ENCODE measurements at places on chromosomes 6 and 20.

DNA sequence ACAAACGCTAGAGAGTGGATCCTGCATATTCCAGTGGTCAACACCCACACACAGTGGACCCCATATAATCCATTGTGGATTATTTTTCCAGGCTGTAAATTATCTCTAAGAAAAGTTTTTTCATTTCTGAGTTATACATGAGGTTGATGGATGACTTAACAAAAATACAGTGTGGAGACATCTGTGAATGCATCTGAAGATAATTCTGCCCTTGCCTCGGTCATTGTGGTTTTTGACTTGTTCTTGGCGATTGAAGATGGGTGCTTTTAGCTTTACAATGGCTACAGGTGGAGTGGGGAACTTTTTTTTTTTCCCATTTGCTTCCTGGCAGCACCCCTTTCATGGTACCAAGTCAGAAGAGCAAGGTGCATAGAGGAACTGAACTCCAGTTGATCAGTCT, 242.7 kb downstream of the MYLK4 start:
- DNase-seq = no peak

- no peak for DNase-seq
These were observed 173.9 kb downstream of the LMBRD1 start for GRCh38 chr6:69622924-69623323.

GRCh38 chr6:43926634-43927531, 156.9 kb downstream of the VEGFA start:
- peak; percentile 53 for DNase-seq

- DNase-seq = no peak
These were observed 126.8 kb downstream of the SNX5 start for GRCh38 chr20:17841751-17842215.

DNA sequence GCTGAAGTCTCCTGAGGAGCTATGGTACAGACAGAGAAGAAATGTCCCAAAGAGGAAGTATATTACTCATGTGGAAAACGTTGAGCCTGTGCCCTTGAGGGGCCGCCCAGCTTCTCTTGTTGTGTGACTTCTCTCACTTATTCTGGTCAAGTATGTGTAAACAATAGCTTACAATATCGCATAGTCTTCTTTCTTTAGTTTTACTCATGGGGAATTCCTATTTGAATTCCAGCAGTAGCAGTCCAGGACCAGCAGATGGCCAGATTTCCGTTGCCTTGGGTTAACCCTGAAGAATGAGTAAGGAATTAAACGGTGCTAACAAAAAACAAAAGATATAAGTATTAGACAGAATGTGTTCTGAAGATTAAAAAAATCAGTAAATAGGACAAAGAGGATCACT, 522.0 kb upstream of the GJE1 start:
- no peak for DNase-seq

- DNase-seq = no peak
These were observed 109.5 kb upstream of the CD93 start for GRCh38 chr20:23195636-23196035.

- no peak for DNase-seq
These were observed 11.6 kb downstream of the TMEM30A start for GRCh38 chr6:75273009-75273408.

- no peak for DNase-seq
These were observed 10.8 kb downstream of the TRIM26 start for GRCh38 chr6:30202366-30202765.

DNA sequence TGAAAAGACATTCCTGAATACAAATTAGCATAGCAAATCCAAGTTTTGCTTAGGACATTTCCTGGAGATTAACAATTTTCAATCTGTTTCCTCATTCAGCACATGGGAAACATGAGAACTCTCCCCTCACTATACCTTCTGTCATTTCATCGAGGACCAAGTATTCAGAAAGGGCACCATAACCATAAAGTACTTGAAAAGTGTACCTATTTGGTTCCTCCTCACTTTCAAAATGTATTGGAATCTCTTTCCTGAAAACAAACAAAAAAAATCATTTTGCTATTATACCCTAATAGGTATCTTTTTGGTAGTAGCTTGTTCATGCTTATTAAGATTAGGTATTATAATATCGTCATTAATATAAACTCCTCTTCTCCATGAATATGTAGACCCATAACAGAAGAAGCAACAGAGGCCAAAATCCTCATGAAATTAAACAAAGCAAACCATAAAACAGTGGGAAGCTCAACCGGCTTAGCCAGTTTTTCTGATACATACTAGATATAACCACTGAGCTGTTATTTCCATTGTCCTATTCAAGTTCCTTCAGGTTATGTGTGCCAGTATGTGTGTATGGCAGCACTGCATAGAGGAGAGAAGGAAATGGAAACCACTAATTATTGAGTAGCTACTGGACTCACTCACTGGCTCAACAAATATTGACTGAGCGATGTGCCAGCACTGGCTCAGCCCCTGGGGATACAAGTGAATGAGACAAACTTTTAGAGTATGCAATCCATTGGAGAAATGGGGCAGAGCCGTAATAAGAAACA, 274.0 kb downstream of the MAFB start:
- no peak for DNase-seq

GRCh38 chr6:5752391-5752680, 254.4 kb downstream of the NRN1 start:
- DNase-seq = peak; percentile 52

GRCh38 chr6:106536851-106537250, 92.4 kb downstream of the RTN4IP1 start:
- no peak for DNase-seq

DNA sequence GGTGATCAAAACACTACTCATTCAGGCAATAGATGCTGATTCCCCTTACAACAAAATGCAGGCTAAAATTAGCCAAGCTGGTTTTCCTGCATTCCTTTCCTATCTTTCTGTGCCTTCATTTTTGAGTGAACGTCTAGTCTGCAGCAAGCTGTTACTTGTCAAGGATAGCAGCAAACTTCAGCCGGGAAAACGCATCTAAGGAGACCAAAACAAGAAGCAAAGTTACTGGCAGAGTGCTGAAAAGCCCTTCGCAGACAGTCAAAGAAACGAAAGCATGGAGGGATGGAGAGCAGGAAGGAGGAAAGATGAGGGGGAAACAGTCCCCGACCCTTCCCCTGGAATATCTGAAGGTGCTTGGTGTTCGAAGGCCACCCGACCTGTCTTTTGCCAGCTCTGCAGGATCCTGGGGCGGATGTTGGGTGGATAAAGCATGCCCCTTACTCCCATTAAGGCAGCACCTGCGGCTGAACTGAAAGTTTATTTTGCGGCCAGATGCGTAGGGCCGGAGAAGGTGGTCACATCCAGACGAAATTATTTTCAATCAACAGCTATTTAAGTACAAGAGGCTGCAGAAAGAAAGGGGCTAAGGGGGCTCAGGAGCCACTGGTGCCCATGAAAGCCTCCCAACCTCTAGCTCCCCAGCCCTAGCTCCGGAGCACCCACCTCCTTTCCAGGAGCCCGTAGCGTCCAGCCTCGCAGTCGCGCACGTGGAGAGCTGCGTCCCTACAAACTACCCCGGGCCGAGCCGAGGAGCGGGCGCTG, 538 bp downstream of the FERMT1 start:
- DNase-seq = no peak

DNA sequence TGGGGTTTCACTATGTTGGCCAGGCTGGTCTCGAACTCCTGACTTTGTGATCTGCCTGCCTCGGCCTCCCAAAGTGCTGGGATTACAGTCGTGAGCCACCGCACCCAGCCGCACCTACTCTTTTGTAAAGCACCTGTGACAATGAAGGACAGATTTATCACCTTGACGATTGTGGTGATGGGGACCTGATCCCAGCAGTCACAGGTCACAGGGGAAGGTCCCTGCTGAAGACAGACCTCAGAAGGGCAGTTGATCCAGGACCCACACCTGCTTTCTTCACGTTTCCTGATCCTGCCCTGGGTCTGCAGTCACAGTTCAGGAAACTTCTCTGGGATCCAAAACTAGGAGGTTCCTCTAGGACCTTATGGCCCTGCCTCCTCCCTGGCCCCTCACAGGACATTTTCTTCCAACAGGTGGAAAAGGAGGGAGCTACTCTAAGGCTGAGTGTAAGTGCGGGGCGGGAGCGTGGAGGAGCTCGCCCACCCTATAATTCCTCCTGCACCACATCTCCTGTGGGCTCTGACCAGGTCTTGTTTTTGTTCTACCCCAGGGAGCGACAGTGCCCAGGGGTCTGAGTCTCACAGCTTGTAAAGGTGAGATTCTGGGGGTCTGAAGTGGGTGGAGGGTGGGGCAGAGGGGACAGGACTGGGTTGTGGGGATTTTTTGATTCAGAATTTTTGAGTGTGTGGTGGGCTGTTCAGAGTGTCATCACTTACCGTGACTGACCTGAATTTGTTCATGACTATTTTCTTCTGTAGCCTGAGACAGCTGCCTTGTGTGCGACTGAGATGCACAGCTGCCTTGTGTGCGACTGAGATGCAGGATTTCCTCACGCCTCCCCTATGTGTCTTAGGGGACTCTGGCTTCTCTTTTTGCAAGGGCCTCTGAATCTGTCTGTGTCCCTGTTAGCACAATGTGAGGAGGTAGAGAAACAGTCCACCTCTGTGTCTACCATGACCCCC, 3.0 kb downstream of the HLA-E start:
- DNase-seq = no peak

DNA sequence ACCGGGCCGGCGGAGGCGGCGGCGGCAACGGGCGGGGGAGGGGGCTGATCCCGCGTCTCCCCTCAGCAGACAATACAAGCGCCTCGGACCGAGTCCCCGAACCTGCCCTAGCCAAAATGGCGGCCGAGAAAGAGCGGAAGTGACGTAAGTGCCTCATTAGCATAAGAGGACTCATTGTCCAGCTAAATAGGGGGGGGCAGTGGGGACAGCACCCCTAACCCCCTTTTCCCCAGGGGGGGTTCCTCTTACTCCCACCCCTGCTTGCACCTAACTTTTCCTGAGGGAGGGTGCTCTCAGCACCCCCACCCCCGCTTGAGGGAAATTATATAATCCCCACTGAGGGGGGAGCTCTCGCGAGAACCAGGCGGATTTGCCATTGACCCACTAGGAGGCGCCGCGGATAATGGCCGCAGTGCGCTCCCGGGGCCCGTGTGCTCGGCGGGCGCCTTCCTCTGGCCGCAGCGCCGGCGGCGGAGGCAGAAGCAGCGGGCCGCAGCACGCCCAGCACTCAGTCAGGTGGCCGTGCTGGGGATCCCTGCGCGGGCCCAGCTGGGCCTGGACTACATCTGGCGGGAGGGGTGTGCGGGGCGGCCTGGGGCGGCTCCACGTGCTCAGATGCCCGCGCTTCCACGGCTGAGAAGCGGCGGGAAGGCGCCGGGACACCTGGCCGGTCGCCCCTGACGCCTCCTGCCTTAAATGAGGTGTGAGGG, at the start of gene ADNP:
Gene ADNP, minus strand, starts transcription at position 132 of the 710 bp plus-strand sequence. CDS start 27,441 bp downstream, outside the sequence.
- peak; percentile 97 for DNase-seq

DNA sequence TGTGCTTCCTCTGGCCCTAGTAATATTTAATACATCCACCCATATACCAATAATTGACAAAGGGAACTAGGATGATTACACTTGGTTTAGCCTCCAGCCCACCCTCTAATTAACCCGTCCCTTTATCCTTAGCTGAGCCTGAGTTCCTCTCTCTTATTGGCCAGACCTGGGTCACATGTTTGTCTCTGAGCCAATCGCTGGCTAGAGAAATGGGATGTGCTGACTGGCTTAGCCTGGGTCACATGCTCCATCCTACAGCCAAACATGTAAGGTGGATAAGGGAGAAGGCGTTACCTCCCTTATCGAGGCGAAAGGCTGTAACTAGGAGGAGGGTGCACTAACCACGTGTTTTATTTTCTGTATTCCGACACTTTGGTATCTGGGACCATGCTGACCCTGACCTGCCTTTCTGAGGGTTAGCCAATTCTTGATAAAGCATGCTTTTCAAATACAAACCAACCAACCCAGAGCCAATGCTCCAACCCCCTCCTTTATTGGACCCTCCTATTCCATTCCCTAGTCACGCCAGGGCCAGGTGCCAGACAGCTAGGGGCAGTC, 262.7 kb downstream of the PREX1 start:
- no peak for DNase-seq

DNA sequence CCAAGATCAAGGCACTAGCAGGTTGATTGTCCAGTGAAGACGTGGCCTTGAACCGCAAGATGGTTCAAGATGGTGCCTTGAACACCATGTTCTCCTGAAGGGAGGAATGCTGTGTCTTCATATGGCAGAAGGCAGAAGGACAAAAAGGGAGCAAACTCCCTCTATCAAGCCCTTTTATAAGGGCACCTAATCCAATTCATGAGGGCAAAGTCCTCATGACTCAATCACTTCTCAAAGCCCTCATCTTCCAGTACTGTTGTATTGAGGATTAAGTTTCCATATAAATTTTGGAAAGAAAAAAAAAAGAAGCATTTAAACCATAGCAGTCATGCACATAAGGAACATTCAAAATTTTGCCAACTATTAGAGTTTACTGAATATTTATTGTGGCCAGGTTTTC, 29.9 kb upstream of the TSPYL1 start:
- DNase-seq = no peak

DNA sequence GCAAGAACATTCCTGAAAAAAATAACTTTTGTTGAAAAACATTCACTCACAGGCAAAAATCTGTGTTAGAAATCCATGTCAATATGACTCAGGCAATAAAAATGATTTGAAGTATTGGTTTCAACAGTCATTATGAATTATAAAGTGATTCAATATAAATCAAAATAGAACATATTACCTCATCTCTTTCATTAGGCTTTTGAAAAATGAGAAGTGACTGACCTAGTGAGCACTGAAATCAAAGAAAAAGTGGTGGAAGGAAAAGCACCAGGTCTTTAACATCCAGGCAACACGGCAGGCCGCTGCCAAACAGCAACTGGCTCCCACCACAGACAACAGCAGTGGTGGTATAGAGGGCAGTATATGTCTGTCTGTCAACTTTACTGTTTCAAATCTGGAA, 68.9 kb downstream of the MAN1A1 start:
- no peak for DNase-seq

GRCh38 chr6:163793011-163793983, 378.8 kb downstream of the QKI start:
- DNase-seq = no peak

DNA sequence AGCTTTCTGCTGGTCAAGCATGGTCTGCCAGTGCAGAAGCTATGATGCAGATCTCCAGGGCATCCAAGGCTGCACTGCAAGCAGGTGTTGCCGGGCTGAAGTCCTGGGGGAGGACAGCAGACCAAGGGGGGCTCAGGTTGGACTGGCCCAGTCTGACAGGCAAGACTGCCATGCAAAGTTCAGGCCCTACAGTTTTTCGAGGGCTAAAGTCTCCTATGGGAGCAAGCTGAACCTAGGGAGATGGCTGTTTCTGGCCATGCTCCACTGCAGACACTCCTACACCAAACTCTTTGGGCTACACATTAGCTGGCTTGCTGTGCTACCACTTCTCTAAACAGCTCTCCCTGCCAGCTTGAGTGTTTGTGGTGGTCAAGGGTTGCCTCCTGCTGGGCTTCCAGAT, 130.0 kb upstream of the SYNCRIP start:
- no peak for DNase-seq
